ENCODE measurements at places on chromosomes 12 and 14.

GRCh38 chr12:53950437-53950773, 4.3 kb upstream of the HOXC12 start:
- no peak for DNase-seq

DNA sequence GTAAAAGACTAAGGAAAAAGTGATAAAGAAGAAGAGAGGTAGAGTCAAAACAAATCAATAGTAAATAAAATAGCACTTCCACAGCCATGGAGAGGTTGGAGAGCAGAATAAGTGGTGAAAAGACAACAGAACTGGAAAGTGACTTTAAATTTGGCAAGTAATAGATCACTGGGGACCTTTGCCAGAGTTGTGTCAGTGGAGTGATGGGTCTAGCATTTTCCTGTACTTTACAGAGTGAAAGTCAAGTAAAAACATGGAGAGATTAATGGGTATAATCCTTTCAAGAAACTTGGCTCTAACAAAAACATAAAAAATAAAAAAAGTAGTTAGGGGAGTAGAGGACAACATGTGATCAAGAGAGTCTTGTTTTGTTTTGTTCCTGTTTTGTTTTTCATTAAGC, 502.2 kb upstream of the RPL10L start:
- no peak for DNase-seq

DNA sequence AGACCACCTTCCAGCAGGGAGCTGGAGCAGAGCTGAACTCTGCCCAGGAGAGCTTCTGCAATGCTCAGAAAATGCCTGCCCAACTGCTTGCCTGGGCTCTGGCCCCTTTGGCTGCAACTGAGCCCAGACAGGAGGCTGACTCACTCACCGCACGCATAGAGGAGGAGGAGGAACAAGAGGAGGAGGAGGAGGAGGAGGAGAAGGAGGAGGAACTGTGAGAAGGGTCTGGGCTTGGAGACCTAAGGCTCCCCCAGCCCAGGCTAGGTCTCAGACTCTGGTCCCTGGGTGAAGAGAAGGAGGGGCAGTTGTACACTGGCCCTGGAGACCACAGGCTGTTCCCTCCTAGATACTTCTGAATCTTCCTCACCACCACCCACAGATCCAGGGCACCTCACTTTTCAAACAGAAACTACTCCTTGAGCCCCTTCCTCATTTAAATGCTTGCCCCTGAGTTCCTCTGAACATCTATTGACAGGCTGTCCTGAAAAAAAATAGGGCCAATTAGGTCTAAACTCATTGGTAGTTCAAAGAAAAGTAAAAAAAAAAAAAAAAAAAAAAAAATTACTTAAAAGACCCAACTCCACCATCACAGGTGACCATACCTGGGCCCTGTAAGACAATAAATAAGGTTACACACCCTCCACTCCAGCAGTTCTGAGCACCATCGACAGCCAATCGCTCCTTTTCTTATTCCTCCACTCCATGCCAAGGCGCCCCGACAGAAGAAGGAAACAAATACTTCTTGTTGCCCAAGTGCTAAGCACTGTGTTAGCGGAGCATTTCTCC, 674 bp downstream of the VDR start:
- DNase-seq, result peak; percentile 56

- DNase-seq, result no peak
Observed at GRCh38 chr12:27083861-27084394, 1.6 kb upstream of the C12orf71 start.

DNA sequence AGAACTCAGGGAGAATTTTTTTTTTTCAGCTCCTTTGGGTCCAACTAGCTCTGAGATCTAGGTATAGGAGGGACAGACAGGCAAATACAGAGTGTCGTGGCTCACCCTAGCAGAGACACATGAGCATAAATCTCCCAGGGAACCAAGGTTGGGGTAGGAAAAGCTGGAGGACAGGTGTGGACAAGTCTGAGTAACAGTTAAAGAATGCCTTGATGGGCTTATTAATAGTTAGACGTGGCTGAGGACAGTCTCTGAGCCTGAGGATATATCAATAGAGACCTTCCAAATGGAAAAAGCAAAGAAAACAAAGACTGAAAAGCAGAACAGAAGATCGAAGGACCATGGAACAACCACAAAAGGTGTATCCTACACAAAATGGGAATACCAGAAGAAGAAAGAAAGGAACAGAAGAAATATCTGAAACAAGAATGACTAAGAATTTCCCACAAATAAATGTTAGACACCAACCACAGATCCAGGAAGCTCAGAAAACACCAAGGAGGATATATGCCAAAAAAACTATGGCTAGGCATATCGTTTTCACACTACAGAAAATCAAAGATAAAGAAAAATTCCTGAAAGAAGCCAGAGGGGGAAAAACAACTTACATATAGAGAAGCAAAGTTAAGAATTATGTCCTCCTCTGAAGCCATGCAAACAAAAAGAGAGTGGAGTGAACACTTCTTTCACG, 80.9 kb downstream of the PTPRB start:
- no peak for DNase-seq

DNA sequence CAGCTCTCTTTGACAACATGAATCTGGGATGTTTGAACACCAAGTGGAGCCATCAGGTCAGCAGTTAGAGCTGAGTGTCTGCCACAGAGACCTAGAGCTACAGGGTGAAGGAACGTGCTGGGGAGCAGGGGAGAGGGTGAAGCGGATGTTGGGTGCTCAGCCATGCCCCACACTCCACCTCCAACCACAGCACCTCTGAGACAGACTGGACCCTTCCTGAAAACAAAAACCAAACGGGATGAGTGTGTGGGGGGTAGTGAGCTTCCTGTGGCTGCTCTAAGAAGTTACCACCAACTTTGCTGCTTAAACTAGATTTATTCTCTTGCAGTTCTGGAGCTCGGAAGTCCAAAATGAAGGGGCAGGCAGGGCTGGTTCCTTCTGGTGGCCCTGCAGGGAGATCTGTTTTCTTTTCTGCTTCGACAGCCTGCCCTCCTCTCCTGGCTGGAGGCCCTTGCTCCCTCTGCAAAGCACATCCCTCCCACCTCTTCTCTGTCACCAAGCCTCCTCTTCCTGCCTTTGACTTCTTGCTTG, 5.6 kb upstream of the GOLGA3 start:
- no peak for DNase-seq

- no peak for DNase-seq
Observed at GRCh38 chr12:102527171-102527720, 46.9 kb upstream of the IGF1 start.

DNA sequence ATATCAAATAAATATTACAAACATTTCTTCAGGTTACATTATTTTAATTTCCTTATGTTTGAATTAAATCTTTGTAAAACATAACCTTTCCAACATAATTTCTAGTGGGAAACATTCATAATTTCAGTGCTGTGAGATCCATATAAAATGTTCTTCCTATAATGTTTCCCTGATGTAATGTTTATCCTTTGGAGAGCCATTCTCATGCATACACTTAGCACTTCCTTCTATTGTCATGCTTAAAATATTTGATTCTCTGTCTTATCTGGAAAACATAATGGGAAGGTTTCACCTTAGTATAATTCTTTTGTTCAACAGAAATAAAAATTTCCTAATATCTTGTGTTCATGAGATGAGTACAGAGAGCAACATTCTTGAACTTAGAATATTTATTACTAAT, 472.5 kb downstream of the ADAMTS20 start:
- no peak for DNase-seq

DNA sequence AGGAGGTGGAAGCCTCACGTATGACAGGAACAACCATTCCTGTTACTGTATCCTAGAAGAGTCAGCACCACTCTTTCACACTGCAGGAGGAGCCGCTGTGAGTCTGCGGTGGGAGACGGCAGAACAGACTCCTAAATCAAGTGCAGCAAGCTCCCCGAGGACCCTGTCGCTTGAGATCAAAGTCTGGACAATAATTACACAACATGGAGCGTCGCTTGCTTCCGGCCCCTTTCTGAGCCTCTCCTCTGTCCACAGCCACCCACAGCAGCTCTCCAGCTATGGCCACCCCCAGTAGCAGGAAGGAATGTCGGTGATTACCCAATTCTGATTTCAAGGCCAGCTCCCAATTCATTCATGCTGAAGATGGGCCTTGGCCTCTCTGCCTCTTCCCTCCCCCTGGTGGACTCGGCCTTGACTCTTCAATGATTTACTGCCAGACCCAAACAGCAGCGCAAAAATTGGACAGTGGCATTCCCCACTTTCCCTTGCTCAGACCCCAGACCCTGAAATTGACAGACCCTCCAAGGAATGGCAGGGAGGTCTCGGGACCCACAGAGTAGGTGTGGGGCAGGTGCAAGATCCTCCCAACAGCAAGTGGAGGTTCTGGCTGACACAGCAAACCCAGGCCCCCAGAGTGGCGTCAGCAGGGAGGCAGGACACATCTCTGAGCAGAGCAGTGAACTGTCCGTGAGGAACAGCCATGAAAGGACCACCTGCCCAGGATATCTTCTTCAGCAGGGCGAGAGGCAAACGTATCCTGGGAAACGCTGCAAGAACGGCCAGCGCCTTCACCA, 272.7 kb upstream of the DIO3 start:
- DNase-seq, result no peak

GRCh38 chr12:124566997-124567672, at the start of gene NCOR2:
Gene NCOR2 (minus strand): TSS chr12:124567612. CDS start chr12:124495251, 72,361 bp downstream.
- DNase-seq, result peak; percentile 45

- no peak for DNase-seq
Observed at GRCh38 chr12:45294906-45295305, 79.0 kb downstream of the ANO6 start.

DNA sequence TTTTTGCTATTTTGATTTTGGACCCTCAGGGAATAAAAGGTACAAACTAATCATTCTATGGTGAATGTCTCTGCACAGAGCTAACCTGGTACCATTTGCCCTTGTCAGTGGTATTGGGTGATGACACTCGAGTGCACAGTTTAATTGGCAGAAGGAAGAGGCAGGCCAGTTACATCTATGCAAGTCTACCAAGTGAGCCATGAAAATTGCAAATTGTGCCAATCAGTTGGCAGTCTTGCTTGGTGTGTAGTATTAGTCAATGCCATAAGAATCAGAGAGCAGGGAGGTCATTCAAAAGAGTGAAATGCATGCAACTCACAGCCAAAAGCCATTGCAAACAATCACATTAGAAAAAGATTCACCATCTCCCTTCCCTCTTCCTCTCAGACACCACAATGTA, 479.6 kb downstream of the ADAMTS20 start:
- DNase-seq, result no peak

- no peak for DNase-seq
Observed at GRCh38 chr14:91728616-91729183, 3.2 kb downstream of the CATSPERB start.

- no peak for DNase-seq
Observed at GRCh38 chr12:102197789-102198188, at the start of gene PMCH. Gene PMCH (minus strand): TSS chr12:102197833. CDS start chr12:102197770, 63 bp downstream.

DNA sequence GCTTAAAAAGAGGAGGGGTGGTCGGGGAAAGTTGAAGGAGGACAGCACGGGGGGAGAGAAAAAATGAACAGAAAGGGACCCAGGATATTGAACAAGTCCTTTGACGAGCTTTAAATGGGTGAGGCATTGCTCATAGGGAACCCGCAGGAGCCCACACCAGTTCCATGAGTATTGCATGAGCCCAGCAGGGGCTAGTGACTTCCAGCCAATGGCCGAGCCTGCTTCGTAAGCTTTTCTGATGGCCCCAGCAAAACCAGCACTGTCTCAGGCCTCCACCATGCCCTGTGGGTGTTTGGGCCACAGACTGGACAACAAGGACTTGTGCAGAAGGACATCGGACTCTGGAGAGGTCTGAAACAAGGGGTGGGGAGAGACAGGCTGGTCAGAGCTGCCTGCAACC, 109.5 kb downstream of the ZFP36L1 start:
- DNase-seq, result no peak

Data from activated T-cell treated with anti-CD3 and anti-CD28 coated beads for 48 hours (primary cell).